Right ventricle myocardium superior (tissue), 1 donor: ENCODE measurements at places on chromosomes 11 and 22. TPM values are rescaled to one million over a fixed set of nuclear protein-coding genes. Genes with fewer than 3 reads are reported as not detected.

Gene TOB2
- total RNA-seq = 62.6 TPM

DNA sequence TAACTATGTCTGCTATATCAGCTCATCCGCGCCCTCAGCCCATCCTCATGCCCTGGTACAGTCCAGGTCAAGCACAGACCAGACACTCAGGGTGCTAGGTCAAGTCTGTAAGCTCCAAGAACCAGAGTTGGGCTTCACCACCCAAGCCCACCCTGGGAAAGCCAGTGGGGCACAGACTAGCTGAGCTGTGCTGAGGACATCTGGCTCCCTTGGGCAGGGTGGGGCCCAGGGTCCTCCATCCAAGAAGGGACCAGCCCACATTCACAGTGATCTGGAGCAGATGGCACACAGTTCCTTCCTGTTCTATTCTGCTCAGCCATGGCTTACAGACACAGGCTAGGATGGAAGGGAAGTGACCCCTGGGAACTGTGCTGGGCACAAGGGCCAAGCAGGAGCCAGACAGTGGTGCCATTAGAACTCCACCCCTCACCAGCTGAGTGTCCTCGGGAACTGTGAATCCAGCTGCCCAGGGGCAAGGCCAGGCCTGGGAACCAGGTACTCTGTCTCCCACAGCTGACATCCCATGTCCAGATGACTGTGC is 9.1 kb downstream of the P2RY6 start:
- DNase-seq = no peak

GRCh38 chr22:36358533-36359469 is 29.0 kb downstream of the MYH9 start:
- DNase-seq = no peak

- no peak for DNase-seq
Measured at GRCh38 chr11:75135021-75135650, 15.8 kb upstream of the SLCO2B1 start.

- DNase-seq = no peak
Measured at GRCh38 chr22:27878541-27878940, 40.5 kb downstream of the PITPNB start.

DNA sequence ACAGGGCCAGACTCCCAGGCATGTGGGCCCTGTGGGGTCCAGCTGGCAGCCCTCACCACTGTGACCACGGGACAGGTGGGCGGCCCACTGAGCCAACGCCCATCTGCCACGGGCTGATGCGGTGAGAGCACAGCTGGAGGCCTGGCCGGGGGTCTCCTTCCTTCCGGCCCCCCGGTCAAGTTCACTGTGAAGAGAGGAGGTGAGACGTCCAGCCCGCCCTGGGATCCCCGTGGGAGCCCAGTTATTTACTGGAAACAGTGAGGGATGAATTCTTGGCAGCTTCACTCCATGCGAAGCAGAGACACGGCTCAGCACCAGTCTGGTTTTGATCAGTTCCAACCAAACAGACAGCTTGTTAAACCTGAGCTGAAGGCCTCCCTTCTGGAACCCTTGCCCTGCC is 38.7 kb downstream of the WNT11 start:
- no peak for DNase-seq

DNA sequence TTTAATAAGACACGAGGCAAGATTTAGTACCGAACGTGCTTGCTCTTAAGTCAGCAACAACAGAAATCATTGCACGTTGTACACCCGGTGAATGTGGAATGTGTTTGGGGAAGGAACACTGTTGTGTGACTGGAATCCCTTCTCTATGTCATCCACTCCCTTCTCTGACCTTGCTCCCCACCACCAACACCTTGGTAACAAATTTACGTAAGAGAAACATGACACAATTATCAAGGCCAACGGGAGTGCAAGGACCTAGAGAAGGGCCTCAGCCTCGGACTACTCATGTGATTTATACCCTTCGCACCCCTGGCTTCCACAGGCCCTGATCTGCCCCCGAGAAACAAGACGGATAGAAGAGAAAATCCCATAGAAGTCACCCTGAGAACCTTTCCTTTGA is 236.2 kb downstream of the LARGE1 start:
- DNase-seq = no peak

DNA sequence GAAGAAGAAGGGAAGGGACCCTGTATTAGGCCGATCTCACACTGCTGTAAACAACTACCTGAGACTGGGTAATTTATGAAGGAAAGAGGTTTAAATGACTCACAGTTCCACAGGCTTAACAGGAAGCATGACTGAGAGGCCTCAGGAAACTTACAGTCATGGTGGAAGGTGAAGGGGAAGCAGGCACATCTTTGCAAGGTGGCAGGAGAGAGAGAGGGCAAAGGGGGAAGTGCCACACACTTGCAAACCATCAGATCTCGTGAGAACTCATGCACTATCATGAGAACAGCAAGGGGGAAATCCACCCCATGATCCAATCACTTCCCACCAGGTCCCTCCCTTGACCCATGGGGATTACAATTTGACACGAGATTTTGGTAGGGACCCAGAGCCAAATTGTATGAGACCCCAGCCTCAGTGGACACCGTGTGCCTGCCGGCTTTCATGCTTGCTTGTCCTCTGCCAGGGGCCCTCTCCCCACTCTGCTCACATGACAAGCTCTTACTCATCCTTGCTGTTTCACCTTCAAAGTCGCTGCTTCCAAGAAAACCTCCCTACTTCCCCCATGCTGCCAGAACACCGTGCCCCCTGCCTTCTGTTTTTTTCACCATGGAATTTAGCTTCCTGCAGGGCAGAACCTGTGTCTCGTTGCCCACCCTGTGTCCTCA is 23.3 kb upstream of the PPFIA1 start:
- DNase-seq = peak; percentile 5

- no peak for DNase-seq
Measured at GRCh38 chr11:126434950-126435335, 79.5 kb downstream of the ST3GAL4 start.

Gene LBHD1
- 3.2 TPM for total RNA-seq

DNA sequence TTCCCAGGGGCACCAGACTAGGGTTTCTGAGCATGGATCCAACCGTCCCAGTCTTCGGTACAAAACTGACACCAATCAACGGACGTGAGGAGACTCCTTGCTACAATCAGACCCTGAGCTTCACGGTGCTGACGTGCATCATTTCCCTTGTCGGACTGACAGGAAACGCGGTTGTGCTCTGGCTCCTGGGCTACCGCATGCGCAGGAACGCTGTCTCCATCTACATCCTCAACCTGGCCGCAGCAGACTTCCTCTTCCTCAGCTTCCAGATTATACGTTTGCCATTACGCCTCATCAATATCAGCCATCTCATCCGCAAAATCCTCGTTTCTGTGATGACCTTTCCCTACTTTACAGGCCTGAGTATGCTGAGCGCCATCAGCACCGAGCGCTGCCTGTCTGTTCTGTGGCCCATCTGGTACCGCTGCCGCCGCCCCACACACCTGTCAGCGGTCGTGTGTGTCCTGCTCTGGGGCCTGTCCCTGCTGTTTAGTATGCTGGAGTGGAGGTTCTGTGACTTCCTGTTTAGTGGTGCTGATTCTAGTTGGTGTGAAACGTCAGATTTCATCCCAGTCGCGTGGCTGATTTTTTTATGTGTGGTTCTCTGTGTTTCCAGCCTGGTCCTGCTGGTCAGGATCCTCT is 709 bp downstream of the MRGPRX4 start:
- no peak for DNase-seq

Gene CCDC89
- 0.97 TPM for total RNA-seq

Gene KRTAP5-1
- not detected for total RNA-seq

DNA sequence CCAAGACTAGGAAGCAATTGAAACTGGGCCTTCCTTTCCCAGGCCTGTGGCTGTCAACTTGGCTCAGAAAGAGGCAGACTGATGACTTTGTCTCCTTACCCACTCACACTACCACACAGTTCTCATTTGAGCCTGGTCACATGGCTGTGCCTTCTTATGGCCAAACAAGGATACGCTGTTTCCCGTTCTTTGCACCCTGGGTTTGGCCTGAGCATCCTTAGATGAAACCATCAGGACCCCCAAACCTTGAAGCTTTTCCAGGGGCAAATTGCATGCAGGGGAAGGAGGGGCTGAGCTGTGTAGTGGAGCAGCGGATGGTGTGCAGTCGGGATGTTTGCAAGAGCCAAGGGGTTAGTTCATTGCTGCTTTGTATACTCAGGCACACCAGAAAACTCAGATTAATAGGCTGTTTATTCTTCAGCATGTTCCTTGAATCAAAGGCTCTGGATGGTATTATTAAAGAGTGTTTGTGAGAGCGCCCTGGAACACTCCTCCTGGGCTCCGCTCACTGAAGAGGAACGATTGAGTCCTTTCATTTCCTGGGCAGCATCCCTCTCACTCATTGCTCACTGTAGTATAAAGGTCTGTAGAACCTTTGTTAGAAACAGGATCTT is 69.8 kb downstream of the ARFGAP2 start:
- no peak for DNase-seq

- DNase-seq = no peak
Measured at GRCh38 chr11:17411418-17411817, 23.0 kb upstream of the KCNJ11 start.

GRCh38 chr11:45646275-45646927 is 19.0 kb downstream of the CHST1 start:
- DNase-seq = no peak

- DNase-seq = peak; percentile 76
Measured at GRCh38 chr11:62601122-62601371, 618 bp downstream of the MTA2 start.

Gene OR51I1
- not detected for total RNA-seq

GRCh38 chr11:16749666-16750065 is 11.2 kb downstream of the C11orf58 start:
- DNase-seq = no peak

GRCh38 chr22:49365910-49366309 is 461.8 kb downstream of the BRD1 start:
- no peak for DNase-seq

Gene FAM89B
- 36.1 TPM for total RNA-seq

DNA sequence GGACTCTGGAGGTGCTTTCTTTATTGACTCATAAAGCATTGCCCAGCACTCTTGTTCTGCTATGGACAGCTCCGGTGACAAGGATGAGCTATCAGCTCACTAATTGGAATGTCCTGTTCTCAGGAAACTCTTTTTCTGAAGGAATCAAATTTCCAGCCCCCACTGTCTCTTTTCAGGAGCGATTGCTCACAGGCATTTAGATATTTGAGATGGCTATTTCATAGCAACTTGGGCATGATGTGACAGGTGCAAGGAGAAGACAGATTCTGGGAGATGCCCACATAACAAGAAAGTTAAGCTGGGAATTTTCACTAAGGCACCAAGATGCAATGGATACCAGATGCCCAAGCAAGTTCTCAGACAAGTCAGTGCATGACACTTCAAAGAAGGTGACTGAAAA is 123.4 kb upstream of the CSNK2A3 start:
- DNase-seq = no peak

DNA sequence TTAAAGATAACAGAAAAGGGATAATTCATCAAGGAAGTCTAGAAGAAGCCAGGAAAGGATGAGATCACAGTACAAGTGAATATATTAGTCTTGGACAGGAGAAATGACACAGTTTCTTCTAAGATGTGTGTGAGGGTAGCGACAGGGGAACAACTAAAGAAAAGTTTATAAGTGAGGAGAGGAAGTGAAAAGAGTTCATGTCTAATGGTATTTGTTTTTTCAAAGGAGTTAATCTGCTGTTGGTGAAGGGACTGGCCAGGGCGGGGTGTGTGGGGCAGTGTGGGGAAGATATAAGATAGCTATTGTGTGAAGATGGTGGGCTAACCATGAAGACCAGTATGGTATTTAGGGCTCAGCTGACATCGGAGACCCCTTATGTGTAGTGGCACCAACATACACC is 7.6 kb upstream of the PPFIBP2 start:
- no peak for DNase-seq

DNA sequence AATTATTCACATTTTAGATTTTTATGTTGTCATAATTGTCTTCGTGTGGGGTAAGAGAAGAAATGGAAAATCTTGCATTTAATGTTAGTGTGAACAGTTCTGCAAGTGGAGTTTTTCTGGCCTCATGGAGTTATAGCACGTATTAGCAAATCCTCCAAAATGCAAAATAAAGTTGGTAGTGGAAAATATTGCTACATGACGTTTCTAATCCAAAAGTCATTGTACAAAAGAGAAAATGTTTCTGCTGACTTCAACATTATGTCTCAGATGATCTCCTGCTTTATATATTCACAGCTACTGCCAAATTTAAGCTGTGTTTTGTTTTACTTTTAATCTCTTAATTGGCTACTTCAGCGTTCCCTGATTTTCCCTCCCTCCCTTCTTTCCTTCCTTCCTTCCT is 1804.0 kb upstream of the RAG2 start:
- DNase-seq = no peak

DNA sequence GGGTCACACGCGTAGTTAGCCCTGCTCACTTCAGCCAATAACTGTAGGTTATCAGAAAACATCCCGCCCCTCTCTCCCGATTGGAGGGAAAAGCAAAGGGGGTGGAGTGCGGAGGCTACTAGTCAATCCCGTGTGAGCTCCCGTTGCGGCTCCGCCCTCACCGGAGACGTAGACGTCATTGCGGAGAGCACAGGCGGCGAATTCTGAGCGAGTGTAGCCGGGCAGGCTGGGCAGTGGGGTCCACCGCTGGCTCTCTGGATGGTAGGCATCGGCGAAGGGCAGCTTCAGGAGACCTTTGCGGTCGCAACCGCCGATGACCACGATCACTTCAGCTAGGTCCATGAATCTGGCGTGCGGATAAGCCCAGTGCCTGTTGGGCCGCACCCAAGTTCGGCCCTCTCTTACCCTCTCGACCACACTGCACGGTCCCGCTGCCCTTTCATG is 4.7 kb downstream of the KLHL35 start:
- peak; percentile 97 for DNase-seq

DNA sequence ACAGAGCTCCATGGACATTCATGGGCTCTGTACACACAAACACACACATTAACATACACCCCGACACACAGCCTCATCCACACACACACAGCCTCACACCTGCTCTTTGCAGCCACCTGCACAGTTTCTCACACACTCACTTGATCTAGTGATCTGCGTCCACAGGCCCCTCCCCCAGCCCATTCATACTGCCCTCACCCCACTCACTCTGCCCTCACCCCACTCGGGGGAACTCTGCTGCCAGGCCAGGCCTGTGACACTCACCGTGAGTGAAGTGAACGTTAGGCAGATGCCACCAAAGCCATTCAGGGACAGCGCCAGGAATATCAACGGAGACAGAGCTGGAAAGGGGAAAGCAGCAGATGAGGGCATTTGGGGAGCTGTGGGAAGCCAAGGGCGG is 15.0 kb downstream of the SLC43A1 start:
- no peak for DNase-seq

Gene SCGB2A2
- not detected for total RNA-seq

DNA sequence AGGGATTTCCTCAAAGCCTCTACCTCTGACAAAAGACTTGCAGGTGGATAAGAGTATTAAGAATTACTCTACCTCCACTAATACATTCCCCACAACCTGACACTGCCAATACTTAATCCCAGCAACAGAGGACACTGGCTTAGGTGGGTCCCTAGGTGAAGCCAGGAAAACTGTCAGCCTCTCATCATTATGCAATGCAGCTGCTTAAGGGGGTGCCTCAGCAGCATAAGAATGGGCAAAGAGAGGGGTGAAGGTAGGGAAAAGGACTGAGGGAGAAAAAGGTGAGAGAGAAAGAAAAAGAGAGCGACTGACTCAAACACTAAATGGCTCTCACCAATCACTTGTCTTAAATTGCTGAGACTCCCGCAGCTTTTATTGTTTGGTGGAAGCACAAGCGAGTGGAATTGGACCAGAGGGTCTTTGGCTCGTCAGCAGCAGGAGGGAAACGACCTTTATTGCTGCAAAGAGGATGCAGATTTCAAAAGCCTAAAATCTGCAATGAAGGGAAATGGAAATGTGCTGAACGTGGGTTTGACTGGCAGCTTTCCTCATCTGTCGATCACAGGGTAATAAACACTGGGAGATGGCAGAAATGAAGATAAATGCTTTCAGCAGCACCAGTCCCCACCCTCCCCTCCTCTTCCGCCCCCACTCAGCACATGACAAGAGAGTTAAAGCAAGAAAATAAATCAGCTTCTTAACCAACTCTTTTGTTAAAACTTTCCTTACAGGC is 64.9 kb upstream of the CHRM4 start:
- no peak for DNase-seq
